Inflammatory macrophage treated with lipopolysaccharide for 1 hour (primary cell): ENCODE measurements at places on chromosomes 4 and X.

DNA sequence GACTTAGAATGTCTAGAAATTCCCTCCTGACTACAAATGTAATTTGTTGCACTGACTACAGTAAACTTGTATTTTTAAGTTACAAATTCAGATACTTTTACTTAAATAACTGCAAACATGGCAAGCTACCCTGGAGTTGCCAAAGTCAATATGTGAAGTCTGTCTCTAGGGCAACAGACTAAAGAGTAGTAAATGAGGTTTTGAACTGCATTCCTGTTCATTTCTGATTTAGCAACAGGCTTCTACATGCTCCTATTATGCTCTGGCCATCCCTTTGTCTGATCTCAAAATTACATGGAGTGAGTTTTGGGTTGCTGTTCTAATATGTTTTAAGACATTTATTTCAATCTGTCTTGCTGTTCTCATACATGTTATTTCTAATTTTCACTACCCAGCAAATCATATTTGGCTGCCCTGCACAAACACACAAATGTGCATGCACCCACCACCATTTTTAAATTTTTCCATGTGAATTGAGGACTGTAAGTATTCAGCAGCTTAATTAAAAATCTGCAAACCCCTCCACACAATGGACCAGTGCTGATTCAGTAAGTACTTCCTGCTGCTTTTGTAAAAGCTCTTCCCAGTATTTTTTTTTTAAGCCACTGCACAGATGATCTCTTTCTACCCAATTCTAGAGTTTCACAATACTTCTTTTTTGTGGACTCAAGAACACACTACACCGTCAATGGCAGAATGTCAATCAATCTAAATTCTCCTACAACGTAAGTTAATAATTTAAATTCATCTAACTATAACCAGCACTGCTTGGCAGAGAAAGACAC, 26.7 kb downstream of the SH3RF1 start:
- no peak for DNase-seq

DNA sequence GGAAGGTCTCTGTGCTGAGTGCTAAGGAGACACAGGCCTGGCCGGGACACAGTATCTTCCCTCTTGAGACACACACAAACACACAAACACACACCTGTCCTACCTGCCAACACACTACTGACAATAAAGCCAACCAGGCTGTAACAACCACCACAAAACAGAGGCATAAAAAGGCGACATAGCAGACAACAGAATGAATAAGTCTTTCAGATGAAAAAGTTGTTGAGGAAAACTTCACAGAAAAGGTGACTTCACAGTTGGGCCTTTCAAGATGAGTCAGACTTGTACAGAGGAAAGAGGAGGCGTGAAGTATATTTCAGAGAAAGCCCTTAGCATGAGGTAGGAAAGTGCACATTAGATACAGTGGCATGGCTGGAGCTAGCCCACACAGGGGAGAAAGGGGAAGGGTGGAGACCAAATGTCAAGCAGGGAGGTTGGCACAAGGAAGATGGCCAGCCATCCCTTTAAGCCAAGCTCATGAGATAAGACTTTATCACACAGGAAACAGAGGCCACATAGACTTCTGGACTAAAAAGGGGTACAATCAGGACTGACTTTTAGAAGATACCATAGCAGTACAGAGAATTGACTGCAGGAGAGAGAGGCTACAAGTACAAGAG, 54.0 kb downstream of the SLC9A7 start:
- peak; percentile 74 for DNase-seq

DNA sequence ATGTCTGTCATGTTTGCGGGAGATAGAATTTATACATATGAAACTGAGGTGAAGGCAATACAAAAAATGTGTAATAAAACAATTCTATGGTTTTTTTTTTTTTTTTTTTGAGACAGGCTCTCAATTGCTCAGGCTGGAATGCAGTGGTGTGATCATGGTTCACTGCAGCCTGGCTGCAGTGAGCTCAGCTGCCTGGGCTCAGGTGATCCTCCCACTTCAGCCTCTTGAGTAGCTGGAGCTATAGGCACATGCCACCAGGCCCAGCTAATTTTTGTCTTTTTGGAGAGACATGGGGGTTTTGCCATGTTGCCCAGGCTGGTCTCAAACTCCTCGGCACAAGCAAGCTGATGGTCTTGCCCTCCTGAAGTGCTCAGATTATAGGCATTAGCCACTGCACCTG, 10.1 kb downstream of the RADX start:
- no peak for DNase-seq

- DNase-seq: no peak
Measured at GRCh38 chr4:176436293-176436973, 116.7 kb downstream of the SPCS3 start.

DNA sequence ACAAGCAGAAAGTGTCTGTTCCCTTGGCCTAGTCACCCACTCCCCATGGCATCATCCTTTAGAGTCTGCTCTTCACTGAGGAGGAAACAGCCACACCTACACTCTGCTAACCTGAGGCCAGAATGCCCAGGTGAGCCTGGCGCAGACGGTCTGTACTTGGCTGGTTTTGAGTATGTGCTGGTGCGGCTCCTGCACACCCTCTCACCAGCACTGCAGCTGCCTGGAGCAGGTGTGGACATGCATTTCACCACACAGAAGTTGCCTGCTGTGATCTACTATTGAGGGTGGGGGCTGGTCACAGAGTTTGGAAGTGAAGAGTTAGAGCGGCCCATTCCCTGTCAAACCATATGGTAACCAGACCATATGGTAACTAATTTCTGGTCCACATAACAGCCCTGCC, 39.5 kb downstream of the KANTR start:
- DNase-seq: no peak

GRCh38 chrX:30568136-30568535, 9.4 kb downstream of the TASL start:
- DNase-seq: no peak

- no peak for DNase-seq
Measured at GRCh38 chr4:1384675-1385372, 21.4 kb downstream of the NKX1-1 start.

- DNase-seq: peak; percentile 23
Measured at GRCh38 chrX:148562846-148563245, 62.4 kb downstream of the AFF2 start.

DNA sequence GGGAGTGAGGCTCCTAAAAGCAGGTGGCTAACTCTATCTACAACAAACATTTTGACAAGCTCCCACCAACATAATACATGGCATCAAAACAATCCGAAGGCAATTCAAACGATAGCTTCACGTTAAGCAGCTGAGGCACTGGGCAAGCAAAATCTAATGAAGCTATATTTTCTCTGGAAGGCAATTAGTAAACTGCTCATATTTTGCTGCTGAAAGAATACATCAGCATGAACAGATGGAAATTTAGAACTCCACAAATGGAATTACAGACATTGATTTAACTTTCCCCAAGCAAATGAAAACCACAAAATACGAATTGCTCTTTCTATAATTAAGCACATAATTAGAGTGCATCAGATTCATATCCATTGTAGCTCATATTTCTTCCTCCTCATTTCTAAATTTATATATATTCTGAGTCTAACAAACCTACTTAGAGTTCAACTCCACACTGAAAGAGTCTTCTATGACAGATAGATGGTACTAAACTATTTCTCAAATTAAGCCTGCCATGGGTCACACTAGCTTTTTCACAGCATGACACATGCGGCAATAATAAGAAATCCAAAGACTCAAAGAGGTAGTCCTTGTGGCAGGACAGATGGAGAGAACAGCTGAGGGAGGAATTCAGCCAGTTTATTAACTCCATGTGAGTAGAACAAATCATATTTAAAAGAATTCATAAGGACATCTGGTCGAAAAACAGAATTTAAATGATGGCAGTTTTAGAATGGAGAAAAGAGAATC, 305.4 kb downstream of the MAPK10 start:
- no peak for DNase-seq

- DNase-seq: no peak
Measured at GRCh38 chr4:48813964-48814363, 16.9 kb upstream of the OCIAD1 start.

DNA sequence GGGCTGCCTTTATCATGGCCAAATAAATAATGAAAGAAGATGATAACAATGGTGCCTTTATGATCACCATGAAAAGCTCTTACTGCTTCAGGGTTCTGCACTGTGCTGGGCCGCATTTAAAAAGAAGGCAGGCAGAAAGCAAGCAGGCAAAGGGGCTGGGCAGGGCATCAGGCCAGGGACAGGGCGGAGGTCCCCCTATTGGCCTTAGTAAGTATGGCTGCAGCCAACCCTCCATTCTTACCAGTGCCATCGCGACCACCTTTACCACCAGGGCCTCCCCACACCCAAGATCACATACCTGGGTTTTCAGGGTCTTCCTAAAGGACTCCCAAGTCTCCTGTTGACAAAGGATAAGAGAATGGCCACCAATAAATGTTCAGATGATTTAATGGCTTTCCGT, 38.9 kb downstream of the CNGA2 start:
- no peak for DNase-seq

- DNase-seq: no peak
Measured at GRCh38 chr4:65007841-65008439, 598.7 kb upstream of the TECRL start.

DNA sequence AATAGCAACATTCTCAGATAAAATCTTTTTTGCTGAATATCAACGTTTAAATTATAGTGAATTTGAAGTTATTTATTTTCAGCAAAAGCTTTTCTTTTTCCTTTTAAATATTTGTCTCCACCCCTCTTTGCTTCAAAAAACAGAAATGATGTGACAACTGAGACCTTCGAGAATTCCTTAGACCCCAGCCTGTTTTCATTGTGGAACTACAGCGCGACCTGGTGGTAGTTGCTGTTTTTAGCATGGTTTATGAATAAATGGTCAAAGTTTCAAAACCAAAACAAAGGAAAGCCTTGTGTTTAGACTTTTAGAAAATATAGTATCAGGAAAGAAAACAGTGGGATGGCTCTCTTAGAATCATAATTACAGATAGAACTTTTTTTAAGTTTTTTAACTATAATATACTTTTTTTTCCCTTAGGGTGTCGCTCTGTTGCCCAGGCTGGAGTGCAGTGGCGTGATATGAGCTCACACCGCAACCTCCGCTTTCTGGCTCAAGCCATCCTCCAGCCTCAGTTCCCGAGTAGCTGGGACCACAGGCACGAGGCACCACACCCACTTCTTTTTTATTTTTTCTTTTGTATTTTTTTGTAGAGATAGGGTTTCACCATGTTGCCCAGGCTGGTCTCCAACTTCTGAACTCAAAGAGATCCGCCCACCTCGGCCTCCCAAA, 26.8 kb upstream of the TMEM184C start:
- peak; percentile 13 for DNase-seq
